NCI-H748 treated with DMSO at 0.1 percent for 48 hours (cell line): ENCODE measurements at places on chromosomes 4 and X.

DNA sequence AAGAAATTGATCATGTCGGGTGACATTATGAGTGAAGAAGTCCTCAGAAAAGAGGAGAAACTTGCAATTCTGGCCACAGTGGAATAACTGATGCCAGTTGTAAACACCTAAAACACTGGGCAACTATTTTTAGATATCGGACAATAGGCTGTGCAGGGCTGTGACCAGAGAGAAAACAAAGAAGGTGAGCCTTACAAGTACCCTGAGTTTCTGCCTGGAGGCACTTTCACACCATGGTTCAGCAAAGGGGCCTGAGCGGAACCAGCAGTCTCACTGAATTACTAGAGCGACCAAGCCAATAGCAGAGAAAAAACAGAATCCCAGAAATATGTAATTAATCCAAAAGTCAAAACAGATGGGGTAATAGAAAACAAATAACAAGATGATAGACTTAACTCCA is 11.2 kb downstream of the IRAK1 start:
- DNase-seq, result no peak

DNA sequence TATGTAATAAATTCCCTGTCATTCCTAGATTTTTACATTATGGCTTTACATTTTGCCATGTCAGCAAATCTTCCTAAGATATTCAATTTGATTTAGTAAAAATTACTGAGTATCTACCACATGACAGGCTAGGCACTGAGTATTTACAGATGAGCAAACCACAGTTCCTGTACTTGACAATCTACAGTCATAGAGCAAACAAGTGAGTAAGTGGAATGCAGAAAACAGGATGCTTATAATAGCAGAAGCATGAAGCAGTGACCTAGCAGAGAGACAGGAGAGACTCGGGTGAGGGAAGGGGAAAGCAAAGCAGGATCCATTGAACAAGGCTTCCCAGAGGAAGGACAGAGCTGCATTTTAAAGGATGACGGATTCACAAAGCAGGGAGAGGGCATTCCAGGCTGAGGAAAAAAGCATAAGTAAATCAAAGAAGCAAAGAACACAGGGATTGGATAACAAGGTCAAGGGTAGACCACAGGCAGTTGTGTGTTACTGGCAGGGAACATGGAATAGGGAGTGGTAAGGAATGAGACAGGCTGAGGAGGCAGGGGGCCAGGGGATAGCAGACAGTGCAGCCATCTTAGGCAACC is 124.7 kb upstream of the C1QTNF7 start:
- DNase-seq, result no peak

DNA sequence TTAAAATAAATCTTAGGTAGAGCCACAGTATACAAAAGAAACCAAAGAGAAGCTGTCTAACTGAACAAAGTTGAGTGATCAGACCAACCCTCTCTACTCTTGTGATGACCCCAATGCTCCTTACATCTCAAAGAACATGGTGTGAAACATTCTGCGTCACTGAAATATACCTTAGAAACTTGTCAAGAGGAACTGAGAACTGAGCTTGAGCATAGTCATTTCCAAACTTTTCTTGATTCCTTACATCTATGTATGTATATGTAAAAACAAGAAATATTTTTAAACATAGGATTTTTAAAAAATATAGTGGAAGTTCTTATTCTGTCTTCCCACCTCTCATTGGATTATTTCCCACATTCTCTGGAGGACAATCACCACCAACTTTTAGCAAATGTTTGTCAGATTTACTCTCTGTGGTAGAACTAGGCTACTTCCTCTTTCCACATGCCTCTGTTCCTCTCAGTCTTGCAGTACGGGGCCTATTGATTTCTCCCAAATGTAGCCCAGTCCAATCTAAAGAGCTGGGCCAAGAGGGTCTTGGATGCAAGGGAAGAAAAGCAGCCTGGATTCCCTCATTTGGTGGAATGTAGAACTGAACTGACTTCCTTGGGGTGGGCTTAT is 98.2 kb upstream of the HHIP start:
- DNase-seq, result no peak

DNA sequence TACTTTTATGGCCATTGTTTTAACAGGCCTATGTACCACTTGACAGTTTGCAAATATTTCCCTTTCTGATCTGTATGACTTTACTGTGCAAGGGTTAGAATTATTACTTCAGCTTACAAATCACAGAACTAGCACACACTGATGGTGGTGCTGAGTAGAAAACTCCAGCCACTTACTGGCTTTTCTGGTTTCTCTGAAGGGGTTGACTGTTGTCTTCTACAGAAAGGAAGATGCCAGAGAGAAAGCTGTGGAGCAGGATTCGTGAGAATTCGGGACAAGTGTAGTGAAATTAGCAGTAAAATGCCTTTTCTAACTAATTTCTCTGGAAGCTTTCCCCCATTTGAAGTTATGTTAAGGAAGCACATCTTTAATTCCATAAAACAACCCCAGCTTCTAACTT is 46.6 kb upstream of the GK2 start:
- no peak for DNase-seq

DNA sequence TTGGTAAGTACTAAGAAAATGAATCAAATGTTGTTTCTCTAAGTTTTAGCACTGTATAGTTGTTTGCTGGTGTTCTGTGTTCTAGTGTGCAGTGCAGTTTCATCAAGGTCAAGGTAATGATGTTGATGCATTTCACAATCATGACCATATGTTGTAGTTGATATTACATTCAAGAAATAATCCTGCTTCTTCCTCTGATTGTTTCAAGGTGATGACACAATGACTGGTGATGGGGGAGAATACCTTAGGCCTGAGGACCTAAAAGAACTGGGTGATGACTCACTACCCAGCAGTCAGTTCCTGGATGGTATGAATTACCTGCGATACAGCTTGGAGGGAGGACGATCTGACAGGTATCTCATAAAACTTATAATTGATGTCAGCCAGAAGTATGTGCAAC is 261.6 kb downstream of the ANK2 start:
- no peak for DNase-seq

DNA sequence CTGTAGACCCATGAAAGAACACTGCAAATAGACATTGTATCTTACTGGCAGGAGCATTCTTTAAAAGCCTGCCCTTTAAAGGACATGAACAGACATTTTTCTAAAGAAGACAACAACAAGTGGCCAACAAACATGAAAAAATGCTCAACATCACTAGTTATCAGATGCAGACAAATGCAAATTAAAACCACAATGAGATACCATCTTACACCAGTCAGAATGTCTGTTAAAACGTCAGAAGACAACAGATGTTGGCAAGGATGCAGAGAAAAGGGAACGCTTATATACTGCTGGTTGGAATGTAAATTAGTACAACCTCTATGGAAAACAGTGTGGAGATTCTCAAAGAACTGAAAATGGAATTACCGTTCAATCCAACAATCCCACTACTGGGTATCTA is 77.2 kb downstream of the ATP10D start:
- no peak for DNase-seq

DNA sequence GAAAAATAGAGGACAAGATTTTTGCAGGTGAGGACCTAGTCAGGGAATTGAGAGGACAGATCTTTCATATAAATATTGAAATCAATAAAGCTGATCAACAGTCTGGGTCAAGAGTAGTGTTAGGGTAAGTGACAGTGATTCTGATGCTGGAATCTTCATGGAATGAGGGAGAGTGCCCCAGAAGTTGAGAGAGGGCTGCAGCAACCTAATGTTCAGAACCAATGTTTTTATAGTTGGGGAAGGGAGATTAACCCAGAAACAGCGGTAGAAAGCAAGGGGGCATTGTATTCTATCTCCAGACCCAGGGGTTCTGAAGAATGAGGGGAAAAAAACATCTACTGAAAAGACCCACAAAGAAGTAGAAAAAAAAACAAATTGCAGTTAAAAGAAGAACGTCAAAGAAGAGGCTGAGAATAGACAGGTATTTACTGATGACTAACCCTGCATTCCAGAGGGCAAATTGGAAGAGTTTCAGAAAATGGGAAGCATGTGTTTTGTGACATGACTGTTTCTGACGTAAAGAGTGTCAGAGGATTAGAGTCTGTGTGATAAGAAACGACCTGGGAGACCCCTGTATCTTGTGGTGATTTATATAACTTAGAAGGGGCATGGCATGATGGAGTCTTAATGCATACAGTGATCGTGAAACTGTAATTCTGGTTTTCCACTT is 819.6 kb upstream of the EPHA5 start:
- no peak for DNase-seq

GRCh38 chrX:149262086-149262485 is 243.0 kb downstream of the IDS start:
- no peak for DNase-seq

DNA sequence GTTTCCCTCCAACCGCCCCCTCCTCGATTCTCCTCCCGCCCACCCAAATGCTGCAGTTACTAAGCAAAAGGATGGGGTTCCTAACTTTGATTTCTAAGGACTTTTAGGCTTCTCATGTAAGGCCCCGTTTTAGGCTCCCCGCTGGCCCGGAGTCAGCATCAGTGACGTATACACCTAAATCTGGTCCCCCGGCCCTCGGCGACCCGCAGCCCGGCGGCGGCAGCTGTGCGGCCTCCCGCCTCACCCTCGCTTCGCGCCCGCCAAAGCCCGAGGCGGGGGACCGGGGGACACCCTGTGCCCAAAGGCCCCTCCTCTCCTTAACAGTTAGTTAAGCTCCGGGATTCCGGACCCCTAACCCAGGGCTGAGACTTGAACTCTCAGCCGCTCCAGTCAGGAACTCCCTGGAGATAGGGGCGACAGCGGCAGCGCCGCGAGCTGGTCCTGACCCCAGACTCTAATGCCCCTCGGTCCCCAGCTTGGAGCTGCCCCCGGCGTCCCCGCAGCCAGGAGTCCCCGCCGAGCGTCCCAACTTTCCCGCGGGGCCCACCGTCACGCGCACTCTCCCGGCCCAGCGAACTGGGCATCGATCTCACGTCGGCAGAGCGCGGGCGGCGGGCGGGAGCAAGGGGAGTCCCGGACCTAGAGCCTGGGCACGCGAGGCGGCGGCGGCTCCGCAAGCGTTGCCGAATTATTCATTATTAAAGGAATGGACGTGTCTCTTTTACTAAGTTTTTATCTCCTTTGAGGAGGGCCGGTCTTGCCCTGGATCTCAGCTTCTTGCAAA is 1.5 kb upstream of the NR3C2 start:
- DNase-seq, result no peak

DNA sequence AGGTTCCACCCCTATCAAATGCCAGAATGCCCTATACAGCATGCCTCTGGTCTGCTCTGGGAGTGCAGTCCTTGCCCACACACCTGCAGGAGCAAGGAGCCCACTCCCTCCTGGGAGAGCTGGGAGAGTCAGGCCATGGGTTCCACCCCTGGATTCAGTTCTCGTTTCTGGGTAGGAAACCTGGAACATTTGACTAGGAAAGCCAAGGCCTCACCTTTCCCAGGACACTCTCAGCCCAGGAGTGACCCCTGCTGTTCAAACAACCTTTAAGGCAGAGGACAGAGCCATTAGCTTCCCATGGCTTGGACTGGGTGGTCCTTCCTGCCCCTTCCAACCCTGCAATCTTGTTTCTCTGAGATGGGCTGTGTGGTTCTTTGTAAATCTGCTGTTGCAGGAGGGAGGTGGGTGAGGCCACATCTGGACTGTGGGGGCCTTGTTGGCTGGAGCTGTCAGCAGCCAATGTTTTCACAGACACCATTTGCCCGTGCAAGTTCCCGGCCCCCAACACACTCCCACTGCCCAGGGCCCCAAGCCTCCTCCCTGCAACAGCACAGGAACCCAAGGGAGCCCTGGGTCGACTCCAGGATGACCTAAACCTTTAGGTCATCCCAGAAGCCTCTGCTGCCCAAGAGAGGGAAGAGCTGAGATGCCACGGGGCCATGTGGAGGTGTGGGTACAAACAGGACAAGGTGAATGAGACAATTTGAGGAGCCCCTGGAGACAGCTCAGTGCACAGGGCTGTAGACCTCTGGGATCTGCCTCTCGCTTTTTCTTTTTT is 104.4 kb downstream of the PJA1 start:
- no peak for DNase-seq

GRCh38 chr4:110049951-110050925 is 137.6 kb downstream of the EGF start:
- peak; percentile 25 for DNase-seq

DNA sequence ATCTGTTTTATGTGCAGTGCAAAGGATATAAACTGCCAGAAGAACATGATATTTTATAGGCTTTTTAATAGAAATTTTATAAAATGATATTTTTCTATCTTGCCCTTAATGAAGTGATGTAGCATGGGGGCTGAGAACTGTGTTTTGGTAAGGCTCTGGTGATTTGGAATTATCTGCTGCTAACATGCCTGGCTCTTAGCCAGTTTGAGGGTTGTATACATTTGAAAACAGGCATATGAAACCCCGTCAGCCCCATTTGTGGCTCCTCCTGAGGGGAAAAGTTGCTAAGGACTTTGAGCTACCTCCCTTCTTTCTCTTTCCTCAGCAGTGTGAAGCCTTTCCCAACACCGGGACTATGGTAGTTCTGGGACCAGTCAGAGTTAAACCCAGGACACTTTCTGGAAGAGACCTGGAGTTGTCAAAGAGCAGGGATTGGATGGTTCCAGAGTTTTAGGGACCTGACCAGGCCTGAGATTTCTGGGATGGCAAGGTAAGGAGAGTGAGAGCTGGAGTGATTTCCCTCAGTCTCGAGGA is 4.7 kb downstream of the SFRP2 start:
- DNase-seq, result no peak

GRCh38 chrX:140733766-140734342 is 24.3 kb downstream of the LINC00632 start:
- peak; percentile 42 for DNase-seq

DNA sequence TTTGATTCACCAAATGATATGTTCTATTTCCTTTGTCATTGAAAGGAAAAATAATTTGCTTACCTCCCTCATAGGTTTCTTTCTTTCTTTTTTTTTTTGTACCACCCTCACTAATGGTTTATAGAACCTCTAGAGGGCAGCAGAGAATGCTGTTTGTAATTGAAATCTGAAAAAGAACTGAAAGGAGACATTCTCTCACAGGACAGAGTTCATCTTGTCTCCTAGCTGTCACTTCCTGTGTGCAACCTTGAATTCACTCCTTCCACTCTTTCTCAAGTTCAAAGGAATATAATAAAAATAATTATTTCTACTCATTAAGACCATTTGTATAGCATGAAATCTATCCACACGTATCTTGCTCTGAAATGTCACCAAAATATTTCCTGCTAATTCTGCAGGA is 51.0 kb downstream of the GUCY1B1 start:
- DNase-seq, result peak; percentile 28

GRCh38 chr4:127995776-127996175 is 30.6 kb downstream of the ABHD18 start:
- DNase-seq, result no peak
